Activated CD4-positive, alpha-beta T cell treated with anti-CD3 and anti-CD28 coated beads, Interleukin-2, amount 10 ng/mL, durations not matched to agents 24 days and 14 days (primary cell): ENCODE measurements at places on chromosomes 2 and 18.

GRCh38 chr18:45228796-45229388 lies 386.4 kb upstream of the SLC14A2 start:
- no peak for DNase-seq

DNA sequence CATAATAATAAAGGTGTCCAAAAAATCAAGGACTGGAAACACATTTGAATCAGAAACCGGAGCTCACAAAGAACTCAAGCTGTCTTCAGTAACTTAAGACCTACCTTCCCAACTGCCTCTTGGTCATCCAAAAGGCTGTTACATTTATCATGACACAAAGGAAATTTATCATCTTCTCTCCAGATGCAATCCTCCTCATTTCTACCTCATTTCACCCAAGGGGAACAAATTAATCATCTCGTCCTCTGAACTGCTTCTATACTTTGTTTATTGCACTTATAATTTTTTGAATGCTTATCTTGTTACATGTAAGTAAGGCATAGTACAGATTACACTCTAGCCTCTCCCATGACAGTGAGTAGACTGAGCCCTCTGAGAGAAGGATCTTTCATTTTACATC lies 105.1 kb upstream of the RGPD4 start:
- no peak for DNase-seq

- DNase-seq, result no peak
Measured at GRCh38 chr2:106997204-106997603, 111.2 kb upstream of the ST6GAL2 start.

GRCh38 chr2:172993139-172993538 lies 82.5 kb upstream of the MAP3K20 start:
- no peak for DNase-seq

GRCh38 chr2:85302121-85302520 lies 25.7 kb downstream of the TGOLN2 start:
- no peak for DNase-seq

DNA sequence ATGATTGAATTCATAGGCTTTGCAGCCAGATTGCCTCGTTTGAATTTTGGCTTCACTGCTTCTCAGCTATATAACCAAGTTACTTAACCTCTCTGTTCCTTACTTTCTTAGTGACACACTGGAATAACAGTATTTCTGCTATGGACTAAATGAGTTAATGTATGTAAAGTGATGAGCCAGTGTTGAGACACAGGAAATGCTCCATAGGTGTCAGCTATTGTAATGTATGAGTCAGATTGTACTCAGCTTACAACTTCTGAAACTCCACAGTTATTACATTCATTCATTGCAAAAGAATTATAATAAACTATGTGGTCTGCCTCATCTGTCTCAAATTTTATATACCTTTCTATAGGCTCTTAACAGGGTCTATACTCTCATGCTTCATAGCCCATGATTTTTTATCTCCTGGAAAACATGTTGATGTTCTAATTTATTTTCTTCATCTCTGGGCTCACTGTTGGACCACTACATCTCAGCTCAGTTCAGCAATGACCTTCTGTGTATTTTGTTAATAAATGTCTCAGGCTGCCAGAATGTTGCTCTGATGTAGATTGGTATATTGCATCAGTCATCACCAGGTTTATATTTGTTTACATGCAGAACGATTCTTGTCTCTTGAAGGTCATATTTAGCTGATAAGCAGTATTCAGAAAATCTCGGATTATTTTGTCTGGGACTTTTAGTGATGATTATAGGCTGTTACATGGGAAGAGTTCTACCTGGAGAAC lies 76.2 kb downstream of the MAP3K20 start:
- no peak for DNase-seq

GRCh38 chr18:32707147-32707546 lies 65.7 kb downstream of the KLHL14 start:
- no peak for DNase-seq

DNA sequence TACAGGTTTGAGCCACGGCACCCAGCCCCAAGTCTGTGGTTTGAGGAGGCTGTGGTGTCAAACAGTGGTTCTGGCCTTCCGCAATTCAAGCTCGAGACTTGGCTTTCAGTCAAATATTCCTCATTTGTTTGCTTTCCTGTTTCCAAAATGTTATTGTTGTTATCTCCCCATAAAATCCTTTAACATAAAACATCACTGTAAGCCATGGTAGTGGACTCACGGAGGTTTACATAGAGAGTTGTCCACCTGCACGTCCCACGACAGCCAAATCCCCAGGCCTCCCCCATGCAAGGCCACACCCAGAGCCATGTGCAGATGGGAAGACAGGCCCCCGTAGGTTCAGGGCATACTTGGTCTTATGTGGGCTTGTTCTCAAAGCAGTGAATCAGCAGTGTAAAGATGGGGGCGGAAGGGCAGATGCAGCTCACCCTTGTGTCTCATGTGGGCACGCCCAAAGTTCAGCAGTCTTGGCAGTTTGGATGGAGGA lies 18.9 kb upstream of the ST3GAL5 start:
- no peak for DNase-seq

DNA sequence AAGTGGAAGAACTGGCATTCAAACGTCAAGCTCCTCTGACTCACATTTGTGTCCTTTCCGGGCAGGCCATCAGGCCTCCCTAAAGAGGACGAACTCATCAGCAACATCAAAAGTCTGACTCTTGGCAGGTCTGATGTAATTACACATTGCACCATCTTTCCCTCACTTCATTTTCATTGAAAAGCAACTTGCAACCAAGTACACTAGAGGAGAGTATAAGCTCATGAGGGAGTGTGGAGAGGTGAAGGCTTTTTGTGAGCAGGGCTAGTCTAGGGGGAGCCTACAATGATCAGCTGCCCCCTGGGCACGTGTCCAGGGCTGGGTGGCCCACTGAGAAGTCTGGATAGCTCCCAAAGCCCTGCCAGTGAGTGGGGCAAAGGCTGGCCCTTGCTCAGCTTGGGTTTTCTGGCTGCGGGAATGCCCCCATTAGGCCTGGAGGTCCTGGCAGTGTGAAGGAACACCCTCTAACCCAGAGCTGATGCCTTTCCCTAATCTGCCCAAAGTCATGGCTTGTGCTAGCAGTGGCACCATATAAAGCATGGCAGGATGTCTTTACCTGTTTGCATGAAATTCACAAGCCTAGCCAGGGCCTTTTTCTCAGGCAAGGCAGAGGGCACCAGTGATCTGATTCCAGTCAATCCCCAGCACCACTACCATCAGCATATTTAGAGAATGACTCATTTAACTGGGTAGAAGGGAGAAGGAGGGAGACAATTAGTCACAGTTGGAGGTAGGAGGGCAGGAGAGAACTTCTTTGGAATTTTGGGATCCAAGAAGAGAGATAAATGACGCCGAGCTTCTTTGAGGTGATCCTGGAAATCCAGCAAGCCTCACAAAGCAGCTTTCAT lies 8.5 kb upstream of the DAW1 start:
- no peak for DNase-seq

DNA sequence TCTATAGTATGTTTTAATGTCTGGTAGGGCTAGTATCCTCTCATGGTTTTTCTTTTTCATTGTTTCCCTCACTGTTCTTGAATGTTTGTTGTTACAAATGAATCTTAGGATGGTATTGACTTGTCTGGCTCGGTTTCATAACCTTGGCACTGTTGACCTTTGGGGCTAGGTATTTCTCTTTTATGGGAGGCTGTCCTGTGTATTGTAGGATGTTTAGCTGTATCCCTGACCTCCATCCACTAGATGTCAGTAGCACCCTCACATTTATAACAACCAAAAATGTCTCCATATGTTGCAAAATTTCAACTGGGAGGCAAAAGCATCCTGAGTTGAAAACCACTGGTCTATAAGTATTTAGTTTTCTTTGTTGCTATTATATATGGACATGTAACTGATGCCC lies 7.0 kb upstream of the AOX1 start:
- DNase-seq, result no peak

- DNase-seq, result no peak
Measured at GRCh38 chr2:143607231-143608062, 478.2 kb downstream of the ARHGAP15 start.

DNA sequence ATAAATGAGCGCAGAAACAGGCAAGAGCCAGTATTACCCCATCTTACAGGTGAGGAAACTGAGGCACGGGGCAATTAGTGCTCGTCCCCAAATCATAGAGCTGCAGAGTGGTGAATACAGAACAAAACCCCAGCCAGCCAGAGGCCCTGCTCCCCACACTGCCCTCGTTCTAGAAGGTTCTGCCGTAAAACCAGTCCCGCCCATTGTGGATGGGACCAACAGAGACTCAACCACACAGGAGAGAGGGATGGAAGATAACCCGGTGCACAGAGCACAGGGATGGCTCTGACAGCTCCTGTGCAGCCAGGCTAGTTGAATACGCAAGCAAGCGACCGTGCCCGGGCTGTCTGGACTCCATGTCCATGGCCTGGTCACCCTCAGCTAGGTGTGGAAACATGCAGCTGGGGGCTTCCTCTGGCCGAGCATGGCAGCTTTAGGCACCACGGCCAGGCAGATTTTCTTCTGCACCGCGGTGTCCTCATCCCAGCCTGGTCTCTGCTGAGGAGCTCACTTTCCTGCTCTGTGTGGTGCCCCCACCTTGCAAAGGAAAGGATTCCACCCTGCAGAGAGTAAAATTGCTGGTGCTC lies 146.4 kb downstream of the TPO start:
- DNase-seq, result no peak

- no peak for DNase-seq
Measured at GRCh38 chr18:75407468-75408437, 19.8 kb downstream of the SMIM21 start.

GRCh38 chr2:162252153-162252552 lies 8.9 kb upstream of the FAP start:
- DNase-seq, result no peak

DNA sequence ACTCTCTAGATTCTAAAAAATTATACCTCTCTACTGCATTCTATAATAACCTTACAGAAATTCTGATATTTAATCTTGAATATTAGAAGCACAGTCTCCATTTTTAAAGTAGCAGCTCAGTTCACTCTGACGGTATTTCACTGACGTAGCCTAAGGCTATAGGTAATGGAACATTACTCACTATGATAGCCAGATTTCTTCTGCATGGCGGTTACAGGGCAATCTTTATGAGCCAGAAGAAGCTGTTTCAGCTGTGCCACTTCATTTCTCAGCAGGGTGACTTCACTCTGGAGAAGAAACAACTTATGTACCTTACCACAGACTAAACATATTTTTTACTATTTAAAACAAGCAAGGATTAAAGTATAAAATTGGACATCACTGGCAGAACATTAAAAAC lies 75.3 kb upstream of the CHN1 start:
- DNase-seq, result no peak

GRCh38 chr18:77815666-77816338 lies 566.2 kb downstream of the GALR1 start:
- DNase-seq, result no peak

DNA sequence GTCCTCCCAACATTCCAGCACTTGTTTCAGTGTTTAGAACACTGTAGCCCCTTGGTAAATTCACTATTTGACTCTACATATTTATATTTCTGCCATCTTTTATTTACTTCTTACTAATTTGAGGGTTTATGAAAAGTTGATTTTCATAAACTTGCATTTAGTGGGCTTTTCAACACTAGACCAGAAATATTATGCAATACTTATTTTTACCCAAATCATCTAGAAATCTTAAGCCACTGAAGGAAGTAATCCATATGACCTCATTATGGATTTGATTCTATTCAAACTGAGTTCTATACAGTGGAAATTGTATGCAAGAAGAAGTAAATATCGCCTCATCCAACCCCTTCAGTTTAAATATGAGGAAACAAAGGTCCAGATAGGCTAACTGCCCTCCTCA lies 92.6 kb upstream of the VRK2 start:
- DNase-seq, result no peak

DNA sequence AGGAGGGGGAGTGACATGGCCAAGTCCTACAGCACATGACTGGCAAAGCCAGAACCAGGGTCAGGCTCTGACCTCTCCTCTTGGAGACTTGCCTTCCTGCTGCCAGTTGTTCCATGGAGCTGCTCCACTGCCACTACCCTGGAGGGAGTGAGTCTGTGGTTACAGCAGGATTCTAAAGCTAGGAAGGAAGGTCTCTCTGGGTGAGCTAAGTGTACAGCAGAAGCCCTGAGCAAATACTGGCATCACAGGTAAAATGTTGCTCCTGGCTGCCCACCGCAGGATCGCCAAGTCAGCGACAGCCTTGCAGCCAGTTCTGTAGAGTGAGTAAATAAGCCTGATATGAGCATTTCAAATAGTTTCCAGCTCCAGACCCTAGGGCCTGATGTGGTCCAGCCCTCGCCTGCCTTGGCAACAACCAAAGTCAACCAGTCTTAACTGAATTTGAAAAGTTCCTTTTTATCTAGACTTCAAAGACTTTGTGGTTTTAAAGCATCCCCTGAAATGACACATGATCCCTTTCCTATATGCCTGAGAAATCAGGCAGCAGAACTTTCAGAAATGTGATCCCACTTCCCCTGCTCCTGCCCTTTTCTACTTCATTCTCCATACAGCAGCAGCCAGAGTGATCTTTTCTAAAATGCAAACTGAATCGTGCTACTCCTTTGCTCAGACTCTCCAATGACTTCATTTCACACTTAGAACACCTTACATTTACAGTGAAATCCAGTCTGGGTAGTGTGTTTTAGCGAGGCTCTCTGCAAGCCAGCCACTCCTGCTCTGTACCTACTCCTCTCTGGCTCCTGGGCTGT lies 114.3 kb downstream of the MGAT5 start:
- no peak for DNase-seq

GRCh38 chr18:14768241-14768640 lies 20.3 kb downstream of the ANKRD30B start:
- no peak for DNase-seq

GRCh38 chr2:237073552-237073951 lies 12.1 kb upstream of the COPS8 start:
- no peak for DNase-seq

GRCh38 chr18:11820697-11821096 lies 30.5 kb upstream of the CHMP1B start:
- no peak for DNase-seq

- DNase-seq, result no peak
Measured at GRCh38 chr2:101627285-101628029, 70.0 kb upstream of the MAP4K4 start.

GRCh38 chr2:207256476-207257207 lies 90.9 kb upstream of the KLF7 start:
- no peak for DNase-seq

DNA sequence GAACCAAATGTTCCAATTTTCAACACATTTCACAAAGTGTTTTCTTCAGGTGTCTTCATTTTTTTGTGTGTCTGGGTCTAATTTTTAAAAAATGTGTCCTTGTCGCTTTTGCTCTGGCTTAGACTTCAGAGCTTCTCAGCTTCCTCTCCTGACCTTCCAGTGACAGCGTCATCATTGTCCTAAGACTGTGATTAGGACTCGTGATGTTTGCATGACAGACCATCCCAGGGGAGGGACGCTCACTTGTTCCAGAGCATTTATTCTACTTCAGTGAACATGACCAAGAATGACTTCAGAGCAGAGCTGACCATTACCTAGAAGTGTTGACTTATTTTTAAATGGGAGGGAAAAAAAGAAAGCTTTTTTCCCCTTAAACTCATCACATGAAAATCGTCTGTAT lies 591.9 kb downstream of the IRS1 start:
- no peak for DNase-seq

DNA sequence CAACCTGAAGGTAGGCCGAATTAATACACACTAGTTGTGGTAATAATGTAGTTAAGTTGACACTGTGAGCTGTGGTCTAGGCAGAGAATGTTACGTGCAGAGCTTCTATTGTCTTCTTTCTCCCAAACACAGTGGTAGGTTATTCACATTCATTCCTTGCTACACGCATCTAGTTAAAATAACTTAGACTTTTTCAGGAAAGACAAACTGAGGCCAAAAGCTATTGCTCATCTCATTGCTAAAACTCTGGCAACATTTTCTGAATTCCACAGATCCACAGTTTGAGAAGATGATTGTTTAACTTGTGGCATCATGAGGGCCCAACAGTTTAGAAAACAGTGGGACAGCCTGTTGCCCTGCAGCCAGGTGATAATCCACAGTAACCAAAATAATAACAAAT lies 850.4 kb upstream of the FSHR start:
- DNase-seq, result no peak
